ENCODE measurements at places on chromosomes 13 and 19. TPM values are rescaled to one million over a fixed set of nuclear protein-coding genes. Genes with fewer than 3 reads are reported as not detected.

DNA sequence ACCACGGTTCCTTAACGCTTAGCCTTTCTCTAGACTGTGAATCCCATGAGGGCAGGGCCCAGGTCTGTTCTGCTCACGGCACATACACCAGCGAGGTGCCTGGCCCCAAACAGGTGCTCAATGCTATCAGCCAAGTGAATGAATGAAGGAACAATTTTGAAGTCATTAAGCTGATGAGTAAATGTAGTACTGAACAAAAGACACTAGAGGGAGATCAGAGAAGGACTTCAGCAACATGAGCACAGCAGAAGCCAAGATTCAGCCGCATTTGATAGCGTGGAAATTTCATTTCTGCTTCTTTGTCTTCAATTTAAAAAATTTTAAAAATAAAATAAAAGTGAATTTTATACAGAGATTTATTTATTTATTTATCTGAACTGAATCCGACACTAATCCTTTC lies 20.1 kb upstream of the MYO16 start:
- DNase-seq = no peak

DNA sequence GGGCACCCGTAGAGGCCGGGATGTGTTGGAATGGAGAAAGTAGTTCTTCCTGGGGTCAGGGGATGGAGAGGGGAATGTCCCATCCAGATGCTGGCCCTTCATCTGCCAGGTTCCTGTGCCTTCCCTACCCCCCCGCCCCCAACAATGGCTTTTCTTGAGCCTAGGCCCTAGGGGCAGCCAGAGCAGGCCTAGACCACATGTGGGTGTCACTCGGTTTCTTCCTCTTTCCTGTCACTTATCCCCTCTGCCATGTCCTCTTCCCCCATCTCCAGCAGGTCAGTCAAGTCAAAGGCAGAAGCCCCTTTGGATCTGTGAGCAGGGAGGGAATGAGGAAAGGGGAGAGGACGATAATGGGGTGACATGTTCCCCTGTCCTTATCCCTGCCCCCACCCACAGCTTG lies 36.4 kb downstream of the LYL1 start:
- DNase-seq = no peak

GRCh38 chr13:71285700-71286099 lies 581.3 kb downstream of the DACH1 start:
- DNase-seq = no peak

- DNase-seq = no peak
Observed at GRCh38 chr13:98890925-98891324, 86.9 kb downstream of the DOCK9 start.

DNA sequence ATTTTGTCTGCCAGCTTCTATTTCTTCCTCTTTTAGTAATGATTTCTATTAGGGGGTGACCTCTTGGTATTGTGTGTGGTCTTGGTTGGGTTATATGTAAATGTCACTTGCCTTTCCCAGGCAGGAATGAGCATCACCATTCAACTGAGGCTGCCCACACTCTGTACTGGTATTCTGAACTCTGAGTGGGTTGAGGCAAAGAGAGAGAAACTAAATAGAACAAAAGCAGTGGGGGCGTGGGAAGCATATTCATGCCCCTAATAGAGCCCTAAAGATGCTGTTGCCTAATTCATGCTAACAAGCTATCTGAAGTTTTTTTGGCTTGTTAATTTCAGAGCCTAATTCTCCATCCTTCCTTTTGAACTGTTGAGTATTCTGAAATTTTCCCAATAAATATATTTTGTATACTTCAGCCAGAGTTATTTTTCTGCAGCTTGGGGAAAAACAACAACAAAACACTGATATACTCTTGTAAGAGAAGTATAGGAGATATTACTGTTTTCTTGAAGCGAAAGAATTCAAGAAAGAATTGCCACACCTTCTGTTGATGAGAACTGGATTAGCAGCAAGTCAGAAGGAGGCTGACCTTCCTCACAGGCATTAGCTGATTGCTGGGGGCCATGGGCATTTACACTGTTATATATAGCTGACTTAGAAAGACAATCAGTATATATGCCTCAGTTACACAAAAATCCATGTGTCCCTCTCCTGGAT lies 315.8 kb upstream of the KLF12 start:
- no peak for DNase-seq

- no peak for DNase-seq
Observed at GRCh38 chr13:20582026-20582425, 15.1 kb downstream of the IFT88 start.

DNA sequence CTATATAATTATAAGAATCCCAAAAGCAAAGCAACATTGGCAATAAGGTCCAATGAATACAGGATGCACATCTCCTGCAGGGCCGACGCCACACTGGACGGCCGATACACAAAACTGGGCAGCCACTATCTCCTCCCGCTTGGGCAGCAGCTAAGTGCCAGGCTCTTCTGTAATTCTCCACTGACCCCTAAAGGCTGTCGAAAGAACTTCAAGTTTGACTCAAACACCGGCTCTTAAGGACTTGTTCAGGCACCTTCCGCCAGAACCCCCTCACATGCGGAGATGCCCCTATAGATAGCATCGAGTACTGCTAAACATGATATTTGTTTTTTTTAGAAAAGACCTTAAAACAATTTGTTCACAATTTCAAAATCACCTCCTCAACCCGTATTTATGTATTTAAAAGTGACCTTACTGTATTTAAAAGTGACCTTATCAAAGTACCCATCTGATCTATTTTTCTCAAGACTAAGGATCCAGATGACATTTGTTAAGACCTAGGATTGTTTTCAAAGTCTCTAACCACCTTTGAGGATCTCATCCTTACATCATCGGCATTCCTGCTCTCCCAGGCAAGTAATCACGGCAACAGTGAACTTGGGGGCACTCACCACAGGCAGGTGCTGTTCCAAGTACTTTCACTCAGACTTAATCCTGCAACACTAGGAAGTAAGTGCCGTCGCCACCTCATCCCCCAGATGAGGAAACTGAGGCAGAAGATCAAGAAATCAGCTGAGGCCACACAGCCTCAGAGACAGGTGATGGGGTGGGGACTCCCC lies 77.8 kb downstream of the TUBGCP3 start:
- DNase-seq = peak; percentile 18

DNA sequence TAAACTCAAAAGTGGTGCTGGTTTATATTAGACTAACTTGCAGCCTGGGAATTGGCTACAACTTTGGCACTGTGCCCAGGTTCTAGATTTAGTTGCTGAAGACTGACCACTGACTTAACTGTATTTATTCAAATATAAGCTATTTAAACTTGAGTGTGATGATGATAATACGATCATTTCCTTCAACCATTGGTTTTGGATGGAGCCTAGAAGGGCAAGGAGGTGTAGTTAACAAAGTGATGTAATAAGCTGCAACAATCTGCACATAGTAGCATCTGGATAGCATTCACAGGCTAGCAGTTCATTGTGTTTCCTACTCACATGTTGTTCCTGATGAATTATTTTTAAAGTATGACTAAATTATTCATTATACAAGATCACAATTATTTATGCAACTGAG lies 55.2 kb upstream of the DACH1 start:
- DNase-seq = no peak

DNA sequence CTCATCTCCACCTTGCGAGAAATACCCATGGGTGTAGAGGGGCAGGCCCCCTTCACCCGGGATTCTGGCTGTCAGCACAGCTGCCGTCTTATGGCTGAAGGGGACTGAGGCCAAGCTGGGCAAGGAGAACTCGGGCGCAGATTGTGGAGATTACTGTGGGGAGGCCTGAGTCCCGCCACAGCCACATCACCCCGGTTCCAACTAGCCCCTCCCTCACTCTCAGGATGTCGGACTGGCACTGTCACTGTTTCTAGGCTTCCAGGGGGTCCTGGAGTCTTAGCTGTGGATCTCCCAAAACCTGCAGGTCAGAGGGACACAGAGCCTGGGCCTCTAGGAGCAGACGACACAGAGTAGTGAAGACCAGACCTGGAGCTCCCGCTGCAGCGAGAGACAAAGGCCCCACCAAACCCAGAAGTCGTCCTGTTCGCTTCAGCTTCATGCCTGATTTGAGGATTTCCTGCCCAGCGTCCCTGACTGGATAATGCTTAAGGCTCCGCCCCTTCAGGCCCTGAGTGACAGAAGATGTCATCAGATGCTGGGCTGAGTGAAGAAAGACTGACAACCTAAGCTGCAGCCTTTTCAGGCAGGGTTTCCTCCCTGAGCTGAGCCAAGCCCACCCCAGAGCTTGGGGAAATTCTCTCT lies 55.8 kb downstream of the ZNF93 start:
- DNase-seq = no peak

GRCh38 chr19:1243768-1244692 lies 2.5 kb downstream of the ATP5F1D start:
- DNase-seq = peak; percentile 91

GRCh38 chr13:112255550-112256120 lies 120.5 kb upstream of the SPACA7 start:
- DNase-seq = no peak

DNA sequence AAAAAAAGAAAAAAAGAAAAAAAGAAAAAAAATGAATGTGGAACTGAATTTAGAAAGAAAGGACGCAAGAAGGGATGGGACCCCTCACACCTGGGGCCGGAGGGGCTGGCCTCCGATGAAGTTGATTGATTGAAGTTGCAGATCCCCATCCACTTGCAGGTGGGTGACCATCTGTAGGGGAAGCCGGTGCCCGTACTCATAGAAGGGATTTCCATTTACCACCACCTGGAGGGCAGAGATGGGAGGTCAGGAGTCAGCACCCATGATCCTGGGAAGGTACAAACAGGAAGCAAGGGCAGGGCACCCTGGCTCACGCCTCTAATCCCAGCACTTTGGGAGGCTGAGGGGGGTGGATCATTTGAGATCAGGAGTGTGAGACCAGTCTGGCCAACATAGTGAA lies 6.4 kb downstream of the LGALS4 start:
- DNase-seq = no peak

DNA sequence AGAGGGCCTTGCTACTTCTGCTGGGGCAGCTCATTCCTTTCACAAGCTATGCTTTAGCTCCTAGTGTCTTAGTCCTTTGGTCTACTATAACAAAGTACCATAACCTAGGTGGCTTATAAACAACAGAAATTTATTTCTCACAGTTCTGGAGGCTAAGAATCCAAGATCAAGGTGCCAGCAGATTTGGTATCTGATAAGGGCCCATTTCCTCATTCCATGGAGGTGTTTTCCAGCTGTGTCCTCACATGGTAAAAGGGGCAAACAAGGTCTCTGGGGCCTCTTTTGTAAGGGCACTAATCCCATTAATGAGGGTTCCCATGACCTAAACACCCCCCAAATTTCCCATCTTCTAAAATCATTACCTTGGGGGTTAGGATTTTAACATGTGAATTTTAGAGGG lies 57.9 kb upstream of the LRCH1 start:
- DNase-seq = no peak

DNA sequence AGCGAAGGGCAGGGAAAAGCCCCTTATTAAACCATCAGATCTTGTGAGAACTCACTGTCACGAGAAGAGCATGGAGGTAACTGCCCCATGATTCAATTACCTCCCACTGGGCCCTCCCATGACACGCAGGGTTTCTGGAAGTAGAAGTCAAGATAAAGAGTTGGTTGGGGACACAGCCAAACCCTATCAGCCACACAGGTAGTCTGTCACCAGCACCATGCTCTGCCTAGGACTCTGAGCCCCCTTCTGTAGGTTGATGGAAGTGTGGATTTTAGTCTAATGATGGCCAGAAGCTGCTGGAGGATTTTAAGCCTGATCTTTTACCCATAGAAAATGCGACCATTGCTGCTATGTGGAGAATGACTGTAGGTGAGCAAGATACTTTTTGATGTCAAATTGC lies 60.8 kb downstream of the ARHGEF7 start:
- DNase-seq = no peak

DNA sequence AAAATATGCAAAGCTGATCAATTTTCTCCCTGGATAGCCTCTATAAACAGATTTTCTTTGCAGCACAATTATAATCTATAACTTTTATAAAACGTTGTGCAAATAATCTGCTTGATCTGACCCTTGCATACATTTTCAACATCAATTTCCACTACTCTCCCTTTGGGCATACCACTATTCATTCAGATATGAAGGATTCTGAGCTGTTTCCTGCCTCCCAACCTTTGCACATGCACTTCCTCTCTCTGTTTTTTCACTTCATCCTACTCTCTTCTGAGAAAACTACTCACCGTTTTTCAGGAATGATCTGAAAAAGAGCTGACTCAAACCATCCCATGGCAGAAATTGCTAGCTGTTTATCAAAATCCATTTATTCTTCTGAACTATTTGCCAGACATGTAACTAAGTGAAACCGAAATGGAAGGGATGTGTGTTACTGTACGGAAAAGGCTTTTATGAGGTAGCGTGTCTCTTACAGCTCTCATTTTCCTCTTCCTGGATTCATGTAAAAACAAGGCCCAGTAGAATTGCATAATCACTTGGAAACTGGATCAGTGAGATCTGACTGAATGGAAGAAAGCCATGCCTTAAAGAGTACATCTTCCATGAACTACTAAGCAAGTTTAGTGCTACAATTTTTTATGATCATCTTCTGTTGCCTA lies 1447.3 kb upstream of the MIR17HG start:
- no peak for DNase-seq

DNA sequence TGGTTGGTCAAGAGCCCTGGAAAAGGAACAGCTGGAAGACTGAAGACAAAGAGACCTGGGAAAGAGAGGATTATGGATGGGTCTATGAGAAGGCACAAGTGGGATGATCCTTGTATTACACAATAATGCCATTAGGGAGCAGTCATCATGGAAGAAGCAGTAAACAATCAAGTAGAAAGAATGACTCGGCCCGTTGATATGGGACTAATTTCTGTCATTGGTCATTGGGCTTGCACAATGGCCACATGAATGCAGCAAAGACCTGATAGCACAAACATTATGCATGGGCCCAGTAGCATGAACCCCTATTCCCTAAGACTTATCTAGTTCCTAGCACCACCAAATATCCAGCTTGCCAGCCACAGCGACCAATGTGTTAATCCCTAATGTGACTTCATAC lies 390.3 kb upstream of the ZNF507 start:
- no peak for DNase-seq

DNA sequence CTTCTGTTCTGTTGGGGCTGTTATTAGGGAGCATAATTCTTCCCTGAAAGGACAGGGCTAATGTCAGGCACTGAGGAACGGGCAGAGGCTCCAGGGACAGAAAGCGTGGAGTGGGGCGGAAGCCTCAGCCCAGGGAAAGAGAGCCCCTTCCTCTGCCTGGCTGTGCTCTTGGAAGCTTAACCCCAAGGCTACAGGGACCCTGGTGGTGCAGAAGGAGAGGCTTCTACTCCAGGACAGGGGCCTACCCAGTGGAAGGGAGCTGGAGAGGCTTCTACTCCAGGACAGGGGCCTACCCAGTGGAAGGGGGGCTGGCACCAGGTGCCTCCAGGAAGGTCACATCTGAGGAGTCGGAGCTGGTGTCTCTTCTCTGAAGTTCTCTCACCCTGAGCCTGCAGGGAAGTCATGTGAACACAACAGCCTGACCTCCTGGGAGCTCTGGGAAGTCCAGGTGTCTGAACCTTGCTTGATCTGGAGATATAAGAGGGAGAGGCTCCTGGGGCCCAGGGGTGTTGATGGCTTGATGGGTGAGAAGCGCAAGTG lies 159.5 kb upstream of the SOX1 start:
- DNase-seq = no peak

APOC1 gene
- 2,292 TPM for polyA plus RNA-seq

PNMA8A gene
- 7.6 TPM for polyA plus RNA-seq

LAIR1 gene
- 39.2 TPM for polyA plus RNA-seq

CLEC4G gene
- polyA plus RNA-seq = 0.26 TPM

FCAR gene
- 0.13 TPM for polyA plus RNA-seq

ZNF763 gene
- 7.2 TPM for polyA plus RNA-seq

ZNF578 gene
- polyA plus RNA-seq = 0.16 TPM

ZNF285 gene
- polyA plus RNA-seq = 2.5 TPM

HSD17B14 gene
- polyA plus RNA-seq = 178 TPM

All from adrenal gland (tissue), 19 donors.